Stimulated activated CD4-positive, alpha-beta T cell treated with anti-CD3 and anti-CD28 coated beads, Interleukin-1b, Interleukin-23, amount 100 ng/mL, for 1 hour (primary cell): ENCODE measurements at places on chromosomes 13 and 19.

DNA sequence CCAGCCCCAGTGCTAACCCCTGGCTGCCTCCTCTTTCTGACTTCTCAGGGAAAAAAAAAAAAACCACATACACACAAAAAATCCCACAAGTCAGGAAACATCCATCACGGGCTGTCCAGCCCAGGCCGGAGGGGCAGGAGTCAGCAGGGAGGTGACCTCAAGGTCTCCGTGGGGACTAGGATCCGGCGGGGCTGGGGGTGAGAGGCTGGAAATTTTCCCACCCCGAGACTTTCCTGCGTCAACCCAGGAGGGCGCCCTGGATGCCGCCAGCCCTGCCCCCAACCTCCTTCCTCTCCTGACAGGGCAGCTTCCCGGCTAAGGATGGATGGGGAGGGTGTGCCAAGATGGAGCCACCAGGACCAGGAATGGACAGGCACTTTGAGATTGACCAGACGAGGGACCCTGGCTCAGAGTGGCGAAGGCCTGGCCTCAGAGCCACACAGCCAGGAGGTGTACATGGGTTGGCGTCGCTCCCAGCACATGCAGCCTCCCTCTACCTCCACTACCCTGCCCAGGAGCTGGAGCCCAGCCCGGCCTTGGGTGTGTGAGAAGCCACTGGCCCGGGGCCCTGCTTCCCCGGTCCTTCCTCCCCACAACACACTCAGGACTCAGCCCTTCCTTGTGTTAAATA, 33.3 kb downstream of the BLOC1S3 start:
- DNase-seq = no peak

DNA sequence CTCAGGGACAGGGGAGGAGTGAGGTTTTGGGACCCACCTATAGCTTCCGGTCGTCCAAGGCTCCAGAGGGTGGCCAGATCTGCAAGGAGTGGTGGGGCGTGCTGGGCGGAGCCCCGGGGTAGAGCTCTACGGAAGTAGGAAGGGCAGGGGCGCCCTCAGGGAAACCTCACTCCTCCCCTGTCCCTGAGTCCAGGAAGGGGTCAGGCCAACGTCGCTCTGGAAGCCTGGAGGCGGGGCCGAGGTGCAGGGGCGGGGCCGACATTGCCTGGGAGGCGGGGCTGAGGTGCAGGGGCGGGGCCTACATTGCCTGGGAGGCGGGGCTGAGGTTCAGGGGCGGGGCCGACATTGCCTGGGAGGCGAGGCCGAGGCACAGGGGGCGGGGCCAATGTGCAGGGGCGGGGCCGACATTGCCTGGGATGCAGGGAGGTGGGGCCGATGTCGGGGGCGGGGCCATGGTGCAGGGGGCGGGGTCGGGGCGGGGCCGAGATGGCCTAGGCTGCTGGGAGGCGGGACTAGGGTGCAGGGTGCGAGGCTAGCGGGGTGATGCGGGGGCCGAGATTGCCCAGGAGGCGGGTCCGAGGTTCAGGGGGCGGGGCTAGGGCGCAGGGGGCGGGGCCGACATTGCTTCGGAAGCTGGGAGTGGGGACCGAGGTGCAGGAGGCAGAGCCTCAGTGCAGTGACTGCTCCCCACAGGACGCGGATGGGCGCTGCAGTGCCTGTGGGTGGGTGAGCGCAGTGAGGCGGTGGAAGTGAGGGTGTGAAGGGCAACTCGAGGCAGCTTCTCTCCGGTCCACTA, 4.9 kb upstream of the PALM start:
- DNase-seq = peak; percentile 41

DNA sequence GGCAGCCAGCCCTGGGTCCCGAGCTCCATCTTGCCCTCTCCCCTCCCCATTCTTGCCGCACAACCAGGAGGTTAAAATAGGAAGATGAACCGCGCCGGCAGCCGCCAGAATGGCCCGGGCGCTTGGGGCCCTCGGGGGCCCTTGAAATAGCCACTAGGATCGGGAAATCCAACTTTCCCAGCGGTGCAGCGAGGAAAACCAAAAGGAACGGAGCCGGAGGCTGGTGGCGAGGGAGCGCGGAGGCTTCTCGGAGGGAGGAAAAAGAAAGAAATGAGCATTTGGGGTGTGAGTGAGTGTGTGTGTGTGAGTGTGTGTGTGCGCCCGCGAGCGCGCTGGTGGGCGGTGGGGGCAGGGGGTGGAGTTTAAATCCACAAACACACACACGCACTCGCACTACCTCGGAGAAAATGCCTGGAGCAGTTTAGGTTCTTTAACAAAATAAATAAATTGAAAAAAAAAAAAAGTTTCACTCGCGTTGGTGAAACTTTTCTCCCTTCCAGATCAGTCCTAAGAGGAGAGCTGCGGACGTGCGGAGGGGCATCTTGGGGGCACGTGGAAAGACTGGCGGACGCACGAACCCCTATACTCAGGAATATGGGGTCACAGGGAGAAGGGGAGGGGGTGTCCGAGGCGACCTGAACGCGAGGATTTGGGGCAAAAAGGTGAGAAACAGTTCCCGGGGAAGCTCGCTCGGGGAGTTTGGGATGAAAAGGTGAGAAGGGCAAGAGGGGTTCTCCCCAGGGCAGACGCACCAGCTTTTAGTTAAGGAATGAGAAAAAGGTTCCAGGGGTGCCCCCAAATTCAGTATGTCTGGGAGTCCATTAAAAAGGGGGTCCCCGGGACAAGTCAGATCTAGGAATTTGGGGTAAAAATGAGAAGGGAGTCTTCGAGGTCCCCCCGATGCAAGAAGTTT, 1.3 kb downstream of the RFX2 start:
- peak; percentile 8 for DNase-seq

DNA sequence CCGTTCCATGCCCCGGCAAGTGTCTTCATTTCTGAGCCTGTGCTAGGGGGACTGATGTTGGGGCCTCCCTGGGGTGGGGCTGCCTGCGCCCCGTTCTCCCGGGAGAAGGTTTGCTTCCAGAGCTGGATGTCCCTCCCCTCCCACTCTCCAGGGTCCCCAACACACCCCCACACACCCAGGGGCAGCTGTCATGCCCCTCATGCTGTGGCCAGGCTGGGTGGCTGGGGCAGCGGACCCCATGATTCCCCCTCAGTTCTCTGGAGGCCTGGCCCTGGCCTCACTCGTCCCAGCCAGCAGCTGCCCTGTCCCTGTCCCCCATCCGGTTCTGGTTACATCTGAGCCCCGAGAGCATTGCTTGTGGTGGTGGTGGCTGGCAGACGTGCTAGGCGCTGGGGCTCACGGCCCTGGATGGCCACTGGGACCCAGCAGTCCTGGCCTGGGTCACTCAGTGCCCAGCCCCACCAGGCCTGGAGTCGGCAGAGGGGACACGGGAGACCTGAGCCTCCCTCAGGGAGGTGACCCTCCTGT, 184.8 kb downstream of the KDM4B start:
- no peak for DNase-seq

DNA sequence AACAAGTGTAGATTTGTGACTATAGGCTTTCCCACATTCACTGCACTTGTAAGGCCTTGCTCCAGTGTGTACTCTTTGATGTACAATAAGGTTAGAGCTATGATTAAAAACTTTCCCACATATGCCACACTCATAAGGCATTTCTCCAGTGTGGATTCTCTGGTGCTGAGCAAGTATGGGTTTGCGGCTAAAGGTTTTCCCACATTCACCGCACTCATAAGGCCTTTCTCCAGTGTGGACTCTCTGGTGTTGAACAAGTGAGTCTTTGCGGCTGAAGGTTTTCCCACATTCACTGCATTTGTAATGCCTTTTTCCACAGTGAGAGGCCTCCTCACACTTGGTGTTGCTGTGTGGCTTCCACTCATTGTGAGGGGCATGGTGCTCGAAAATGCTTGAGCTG, 3.7 kb downstream of the ZNF772 start:
- no peak for DNase-seq
